ENCODE measurements at places on chromosomes 12 and 14.
A peak's percentile ranks its signal among the peaks of the same experiment; 100 is the strongest.

DNA sequence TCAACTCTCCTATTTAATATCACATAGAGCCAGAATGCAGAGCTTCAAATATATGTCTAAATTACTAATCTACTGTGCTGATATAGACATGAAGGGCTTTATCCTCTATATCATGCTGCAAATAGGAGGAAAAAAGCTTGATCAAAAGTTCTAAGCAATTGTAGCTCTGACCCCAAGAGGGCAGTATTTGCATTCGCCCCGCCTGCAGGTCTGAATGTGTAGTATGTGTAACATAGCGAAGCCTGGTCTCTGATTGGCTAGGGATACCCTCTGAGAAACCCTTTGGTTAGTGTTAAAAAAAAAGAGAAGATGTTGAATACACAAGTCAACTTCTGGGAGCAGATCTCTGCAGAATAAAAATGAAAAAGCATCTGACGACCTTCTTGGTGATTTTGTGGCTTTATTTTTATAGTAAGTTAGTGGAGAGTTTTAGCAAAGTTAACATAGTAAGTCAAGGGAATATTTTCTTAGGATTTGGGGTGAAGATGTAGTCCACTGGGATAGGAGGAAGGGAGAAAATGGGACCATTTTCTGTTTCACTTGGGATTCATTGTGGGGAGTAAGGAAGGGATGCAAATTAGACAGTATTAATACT lies 151.6 kb upstream of the OR4E1 start:
- no peak for DNase-seq

DNA sequence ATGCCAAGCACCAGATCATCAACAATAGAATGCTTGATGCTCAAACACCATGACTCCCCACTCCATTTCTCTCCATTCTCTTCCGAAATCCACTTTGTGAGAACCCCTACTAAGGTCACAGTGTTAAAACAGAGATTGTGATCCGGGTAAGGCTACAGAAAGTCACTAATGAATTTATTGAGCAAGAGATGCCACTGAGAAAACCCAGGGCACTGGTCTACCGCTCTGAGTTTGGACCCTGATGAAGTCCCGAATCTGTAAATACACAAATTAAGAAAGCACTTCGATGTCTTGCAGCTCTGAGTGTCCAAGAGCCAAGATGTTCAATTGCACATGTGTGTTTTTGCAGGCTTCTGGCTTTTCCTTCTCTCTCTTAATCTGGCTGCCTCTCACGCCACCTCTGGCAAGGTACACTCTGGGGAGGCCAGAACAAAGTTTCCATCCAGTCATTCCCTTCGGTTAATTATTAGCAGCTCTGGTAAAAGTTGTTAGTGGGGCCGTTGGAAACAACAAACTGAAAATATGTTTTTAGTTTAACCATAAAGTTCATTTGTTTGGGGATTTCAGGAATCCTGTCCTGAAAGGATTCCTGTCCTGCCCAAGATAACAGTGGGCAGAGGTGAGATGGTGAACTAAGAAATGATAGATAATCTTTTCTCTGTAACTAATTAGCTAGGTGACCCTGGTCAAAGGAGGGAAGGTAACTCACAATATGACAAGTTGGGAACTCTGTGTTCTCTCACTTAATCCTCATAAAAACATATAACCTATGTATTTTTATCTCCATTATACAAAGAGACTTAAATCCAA lies 75.4 kb downstream of the BTG1 start:
- DNase-seq, result no peak

DNA sequence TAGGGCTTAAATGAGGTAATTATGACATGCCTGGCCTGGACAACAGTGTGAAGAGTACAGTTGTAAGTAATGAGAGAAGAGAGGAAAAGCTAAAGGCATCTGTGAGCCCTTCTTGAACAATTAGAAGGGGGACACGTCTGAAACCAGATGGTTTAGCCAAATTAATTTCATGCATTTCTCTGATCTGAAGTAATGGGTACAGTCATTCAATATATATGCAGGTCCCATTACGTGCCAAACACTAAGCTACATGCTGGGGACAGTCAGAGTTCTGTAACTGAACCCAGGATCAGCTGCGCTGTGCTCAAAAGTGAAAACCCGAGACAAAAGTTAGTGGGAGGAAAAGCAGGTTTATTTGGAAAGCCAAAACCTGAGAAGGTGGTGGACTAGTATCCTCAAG lies 207.2 kb upstream of the TMTC1 start:
- no peak for DNase-seq

DNA sequence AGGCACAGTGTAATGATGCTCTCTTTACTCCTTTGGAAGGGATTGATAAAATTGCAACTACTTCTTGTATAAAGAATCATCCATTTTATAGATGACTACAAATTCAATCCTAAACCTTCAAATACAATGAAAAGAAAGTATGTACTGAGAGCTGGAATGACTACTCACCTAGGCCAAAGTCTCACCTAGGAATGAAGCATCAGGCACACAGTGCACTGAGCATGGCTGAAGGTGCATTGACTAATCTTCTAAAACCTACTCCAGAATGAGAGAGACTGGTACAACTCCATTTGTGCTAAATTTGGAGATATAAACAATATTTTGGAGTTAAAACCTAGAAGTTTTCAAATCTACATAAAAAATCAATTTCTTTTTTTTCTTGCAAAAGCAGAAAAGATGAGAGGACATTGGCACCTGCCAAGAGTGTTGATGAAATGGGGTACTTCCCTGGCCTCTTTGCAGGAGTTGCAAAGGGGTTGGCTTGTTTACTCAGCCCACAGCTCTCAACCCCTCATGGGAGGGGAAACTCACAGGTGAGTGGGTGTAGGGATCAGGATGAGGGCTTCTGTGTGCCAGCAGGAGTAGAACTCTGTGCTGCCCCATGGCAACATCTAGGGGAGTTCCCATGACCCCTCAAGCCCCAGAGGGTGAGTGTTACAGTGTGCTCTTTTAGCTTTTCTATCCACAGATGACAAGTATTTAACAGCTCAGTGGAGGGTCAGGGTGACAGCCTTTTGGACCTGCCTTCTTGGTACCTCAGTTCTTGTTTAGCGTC lies 31.3 kb downstream of the CLECL1 start:
- no peak for DNase-seq

GRCh38 chr12:63068857-63069442 lies 82.1 kb downstream of the AVPR1A start:
- DNase-seq, result peak; percentile 35

DNA sequence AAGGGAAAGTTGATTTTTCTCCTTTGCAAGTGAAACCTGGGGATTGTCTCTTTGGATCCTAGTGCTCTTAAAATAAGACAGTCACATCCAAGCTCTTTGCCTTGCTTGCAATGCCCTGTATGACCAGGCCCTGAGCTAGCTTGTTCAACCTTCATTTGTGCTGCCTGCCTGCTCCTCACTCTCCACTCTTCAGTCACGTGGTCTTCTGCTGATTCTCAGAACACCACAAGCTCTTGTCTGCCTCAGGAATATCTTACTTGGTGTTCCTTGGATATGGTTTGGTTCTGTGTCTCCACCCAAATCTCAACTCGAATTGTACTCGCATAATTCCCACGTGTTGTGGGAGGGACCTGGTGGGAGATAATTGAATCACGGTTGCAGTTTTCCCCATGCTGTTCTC lies 318.7 kb downstream of the RMST start:
- no peak for DNase-seq

GRCh38 chr12:124927201-124928094 lies 13.0 kb upstream of the UBC start:
- no peak for DNase-seq

All from fibroblast of skin of left biceps (primary cell).